Activated T-helper 17 cell treated with anti-CD3 and anti-CD28 coated beads, Interleukin-2, amount 50 U/mL, for 72 hours (primary cell): ENCODE measurements at places on chromosomes 2 and 18.

DNA sequence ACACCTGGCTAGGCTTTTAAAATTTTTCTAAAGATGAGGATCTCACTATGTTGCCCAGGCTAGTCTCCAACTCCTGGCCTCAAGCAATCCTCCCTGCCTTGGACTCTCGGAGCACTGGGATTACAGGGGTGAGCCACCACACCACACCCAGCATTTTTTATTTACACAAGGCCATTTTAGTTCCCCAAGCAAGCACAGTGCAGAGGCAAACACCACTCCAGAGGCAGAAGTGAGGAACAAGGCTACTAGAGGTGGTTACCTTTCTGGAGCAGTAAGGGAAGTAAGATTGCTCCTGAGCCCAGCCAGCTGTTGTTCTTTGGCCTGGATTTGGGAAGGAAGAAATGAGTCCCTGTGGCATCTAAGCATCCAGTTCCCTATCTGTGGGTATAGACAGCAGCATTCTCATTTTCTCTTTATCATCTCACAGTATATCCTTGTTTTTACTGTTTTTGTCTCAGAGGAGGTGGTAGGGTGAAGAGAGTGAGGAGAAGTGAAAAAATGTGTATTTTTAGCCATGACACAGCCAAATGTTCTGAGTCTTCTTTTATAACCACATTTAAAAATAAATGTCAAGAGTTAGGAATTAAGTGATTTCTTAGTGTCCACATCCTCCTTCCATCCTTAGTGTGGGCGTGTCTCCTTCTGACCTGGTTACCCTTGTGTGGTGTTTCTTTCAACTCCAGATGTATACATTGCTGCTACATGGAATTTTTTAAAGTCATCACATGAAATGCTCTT, 10.5 kb upstream of the TTC39C start:
- ATAC-seq: peak; percentile 26

- no peak for ATAC-seq
Observed at GRCh38 chr2:40028792-40029488, 249.9 kb upstream of the THUMPD2 start.

GRCh38 chr2:218286570-218287459, 5.5 kb downstream of the TMBIM1 start:
- ATAC-seq: peak; percentile 77

GRCh38 chr2:50042771-50043170, 888.5 kb upstream of the FSHR start:
- ATAC-seq: no peak

DNA sequence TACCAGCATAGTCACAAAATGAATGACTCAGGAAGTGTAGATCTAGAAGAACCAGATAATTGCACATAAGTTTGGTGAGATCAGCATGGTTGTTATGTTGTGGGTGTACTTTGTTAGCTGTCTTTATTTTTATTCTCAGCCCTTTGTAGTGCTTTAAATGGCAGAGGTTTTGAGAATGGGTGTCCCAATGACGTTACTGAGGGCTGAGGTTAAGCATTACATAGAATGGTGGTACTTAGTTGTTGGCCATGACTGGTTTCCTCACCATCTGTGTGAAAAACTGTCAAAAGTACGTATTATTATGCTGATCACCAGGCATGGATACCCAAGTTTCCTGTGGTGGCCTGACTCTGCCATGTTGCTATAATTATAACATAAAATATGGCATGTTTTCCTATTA, 165.8 kb downstream of the UBE2E3 start:
- peak; percentile 32 for ATAC-seq

DNA sequence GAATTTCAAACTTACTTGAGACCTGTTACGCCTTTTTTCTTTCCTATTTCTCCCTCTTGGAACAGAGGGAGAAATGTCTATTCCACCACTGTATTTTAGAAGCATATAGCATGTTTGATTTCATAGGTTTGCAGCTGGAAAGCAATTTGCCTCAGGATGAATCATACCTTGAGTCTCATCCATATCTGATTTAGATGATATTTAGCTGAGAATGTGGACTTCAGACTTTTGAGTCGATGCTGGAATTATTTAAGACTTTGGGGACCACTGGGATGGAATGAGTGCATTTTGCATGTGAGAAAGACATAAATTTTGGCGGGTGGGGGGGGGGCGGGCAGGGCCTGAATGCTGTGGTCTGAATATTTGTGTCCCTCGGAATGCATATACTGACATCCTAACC, 282.7 kb upstream of the STON1 start:
- no peak for ATAC-seq

- ATAC-seq: no peak
Observed at GRCh38 chr2:217897816-217898806, 104.7 kb downstream of the TNS1 start.

DNA sequence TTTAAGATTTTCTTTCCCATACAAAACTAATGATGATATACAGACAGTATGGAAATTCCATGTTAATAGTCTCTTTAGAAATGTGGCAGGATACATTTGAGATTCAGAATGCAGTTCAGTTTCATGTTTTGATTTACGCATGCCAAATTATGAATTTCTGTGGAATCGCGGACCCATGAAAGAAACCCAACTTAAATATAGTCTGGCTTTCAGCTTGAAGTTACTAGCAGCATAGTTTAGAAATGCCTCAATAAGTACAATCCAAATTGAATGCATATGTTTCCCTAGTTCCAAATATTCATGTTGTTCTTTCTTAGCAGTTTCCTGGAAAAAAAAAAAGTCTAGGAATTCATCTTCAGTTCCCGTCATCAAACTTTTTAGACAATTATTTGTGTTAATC, 164.1 kb upstream of the RASGRP3 start:
- no peak for ATAC-seq

GRCh38 chr2:215461836-215462532, 26.1 kb upstream of the FN1 start:
- no peak for ATAC-seq

GRCh38 chr2:4930704-4931103, 761.5 kb upstream of the SOX11 start:
- ATAC-seq: no peak

DNA sequence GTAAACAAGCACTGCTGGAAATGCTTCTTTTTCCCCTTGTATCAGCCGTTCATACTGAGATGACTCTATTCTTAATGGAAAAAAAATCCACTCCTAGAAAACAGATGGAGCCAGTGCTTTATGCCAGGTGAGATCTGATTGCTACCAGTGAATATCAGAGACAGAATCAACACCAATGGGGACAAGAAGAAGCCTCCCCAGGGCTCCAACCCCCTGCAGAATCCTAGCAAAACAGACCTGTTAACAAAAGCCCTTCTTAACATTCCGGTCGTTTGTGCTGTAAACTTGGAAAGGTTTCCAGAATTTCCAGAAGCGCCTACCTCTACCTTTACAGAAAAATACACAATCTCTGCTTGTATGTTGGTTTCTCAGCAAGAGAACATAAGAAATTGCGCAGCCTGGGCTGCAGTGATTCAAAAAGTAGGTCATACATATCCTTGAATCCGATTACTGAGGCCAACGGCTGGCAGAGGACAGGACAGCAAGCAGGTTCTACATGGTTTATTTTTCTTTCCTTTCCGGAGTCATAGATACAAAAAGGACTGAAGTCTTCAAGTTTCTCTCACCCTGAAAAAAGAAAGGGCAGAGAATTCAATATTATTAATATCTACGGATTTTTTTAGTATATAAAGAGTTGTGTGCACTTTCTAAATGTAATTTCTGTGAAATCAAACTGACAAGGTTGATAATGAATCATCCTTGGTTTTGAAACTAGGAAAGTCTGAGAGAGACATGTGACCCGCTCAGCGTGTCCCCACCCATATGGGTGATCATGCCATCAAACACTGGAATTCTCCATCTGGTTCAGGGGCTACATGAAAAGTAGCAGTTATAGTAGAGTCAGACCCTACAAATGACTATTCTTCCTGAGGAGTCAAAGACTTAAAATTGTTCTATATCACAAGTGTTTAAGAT, 266.7 kb upstream of the MGAT5 start:
- no peak for ATAC-seq

- no peak for ATAC-seq
Observed at GRCh38 chr2:217935901-217936684, 66.7 kb downstream of the TNS1 start.

DNA sequence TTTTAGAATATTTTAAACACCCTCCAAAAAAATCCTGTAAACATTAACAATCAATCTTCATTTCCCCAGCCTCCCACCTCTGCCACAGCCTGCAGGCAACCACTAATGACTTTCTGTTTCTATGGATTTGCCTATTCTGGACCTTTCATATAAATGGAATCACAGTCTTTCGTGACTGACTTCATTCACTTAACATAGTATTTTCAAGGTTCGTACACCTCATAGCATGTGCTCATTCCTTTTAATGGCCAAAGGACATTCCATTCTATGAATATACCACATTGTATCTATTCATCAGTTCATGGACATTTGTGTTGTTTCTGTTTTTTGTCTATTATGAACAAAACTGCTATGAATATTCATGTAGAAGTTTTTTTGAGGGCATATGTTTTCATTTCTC, 48.5 kb downstream of the NAT8 start:
- no peak for ATAC-seq

GRCh38 chr2:227035711-227036367, 128.2 kb downstream of the COL4A4 start:
- no peak for ATAC-seq

GRCh38 chr2:28435814-28436351, 43.2 kb downstream of the FOSL2 start:
- ATAC-seq: peak; percentile 34

GRCh38 chr2:157032017-157032416, 225.5 kb upstream of the GALNT5 start:
- no peak for ATAC-seq

GRCh38 chr2:63643486-63643885, 54.7 kb downstream of the MDH1 start:
- no peak for ATAC-seq

GRCh38 chr2:232626584-232626983, 6.8 kb upstream of the EFHD1 start:
- ATAC-seq: no peak
